ENCODE measurements at places on chromosomes 4 and X.

DNA sequence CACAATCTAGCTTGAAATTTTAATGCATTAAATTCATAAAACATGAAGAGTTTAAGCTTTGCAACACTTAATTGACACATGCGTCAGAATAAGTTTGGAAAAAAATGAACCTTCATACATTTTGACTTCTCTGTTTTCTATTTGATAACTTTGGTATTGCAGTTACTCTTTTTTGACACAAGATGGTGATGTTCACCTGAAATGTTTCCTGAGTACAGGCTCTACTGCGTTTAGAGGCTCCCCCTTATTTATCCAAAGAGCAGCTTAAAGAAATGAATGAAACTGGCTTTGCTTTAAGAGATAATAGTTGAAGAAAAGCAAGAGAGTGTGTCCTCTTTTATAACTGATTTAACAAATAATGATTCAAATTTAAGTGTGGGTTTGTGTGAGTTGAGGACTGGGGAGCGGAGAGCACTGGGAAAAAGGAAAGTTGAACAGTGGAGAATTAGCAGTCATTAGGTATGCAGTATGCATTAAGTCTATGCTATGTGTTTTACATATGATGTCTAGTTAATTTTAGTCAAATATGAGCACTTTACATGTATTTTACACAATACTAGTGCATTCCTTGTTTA lies 180.6 kb upstream of the NUDT6 start:
- DNase-seq, result no peak

DNA sequence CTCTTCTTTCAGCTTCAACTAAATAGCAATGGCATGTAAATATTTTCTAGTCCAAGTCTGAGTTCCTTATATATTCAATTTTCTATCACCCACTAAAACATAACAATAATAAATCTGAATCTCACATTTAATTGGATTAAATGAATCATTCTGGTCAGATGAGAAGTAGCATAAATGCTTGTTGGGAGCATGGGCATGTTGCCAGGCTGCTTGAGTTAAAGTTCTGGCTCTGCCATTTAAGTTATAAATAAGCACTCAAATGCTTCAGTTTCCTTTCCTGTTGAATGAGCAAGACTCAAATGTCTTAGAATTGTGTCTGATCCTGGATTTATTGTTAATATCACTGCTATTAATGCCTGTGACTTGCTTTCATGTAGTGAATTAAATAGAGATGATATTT lies 496.3 kb downstream of the STPG2 start:
- no peak for DNase-seq

GRCh38 chrX:119693040-119693995 lies at the start of gene SEPTIN6:
SEPTIN6 (minus strand) TSS chrX:119693168; CDS start chrX:119693105, 63 bp downstream.
- peak; percentile 77 for DNase-seq

DNA sequence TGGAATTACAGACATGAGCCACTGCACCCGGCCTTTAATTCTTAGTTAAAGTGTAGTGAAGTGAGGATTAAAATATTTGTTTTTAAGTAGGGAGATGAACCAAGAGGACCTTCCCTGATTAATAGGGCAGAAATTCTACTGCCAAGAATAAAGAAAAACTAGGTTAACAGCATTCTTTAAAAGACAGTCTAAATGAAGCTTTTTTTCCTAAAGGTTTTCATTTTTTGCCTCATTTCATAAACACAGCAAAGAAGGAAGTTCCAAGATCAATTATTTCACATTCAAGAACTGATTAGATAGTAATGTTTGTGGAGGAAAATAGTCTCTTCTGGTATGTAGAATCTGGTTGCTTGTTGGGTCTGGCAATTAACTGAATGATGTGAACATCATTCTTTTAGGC lies 112.1 kb upstream of the ARSJ start:
- DNase-seq, result no peak

DNA sequence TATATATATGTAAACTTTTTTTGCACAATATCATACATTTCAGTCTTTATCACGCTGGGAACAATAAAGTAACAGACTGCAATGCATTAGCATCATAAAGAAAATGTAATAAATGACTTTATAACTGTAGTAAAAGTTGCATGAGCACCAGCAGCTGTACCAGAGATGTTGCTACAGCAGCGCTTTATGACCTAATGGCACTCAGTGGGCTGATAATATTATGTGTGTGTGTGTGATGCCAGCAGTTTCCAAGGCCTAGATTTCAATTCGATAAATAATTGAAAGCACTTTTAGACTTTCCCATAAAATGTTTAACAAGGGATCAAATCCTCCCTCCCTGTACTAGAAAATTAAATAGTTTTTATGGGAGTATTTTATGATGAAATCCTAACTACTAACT lies 367.6 kb upstream of the AGA start:
- DNase-seq, result no peak

DNA sequence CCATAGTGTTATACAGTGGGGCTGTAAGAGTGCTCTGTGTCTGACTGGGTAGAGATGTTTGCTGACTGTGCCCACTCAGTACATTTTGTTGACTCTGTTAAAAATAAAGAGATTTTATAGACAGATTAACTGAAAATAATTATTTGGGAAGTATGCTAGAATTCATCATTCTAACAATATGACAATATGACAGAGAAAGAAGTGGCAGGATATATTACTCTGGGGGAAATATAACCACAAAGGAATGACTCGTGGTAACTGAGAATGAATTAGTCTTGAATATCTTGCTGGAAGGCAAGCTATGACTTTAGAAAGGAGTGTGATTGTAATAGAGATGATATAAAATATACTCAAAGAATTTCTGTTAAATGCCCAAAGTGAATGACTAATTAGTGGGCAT lies 46.8 kb downstream of the TMEM165 start:
- DNase-seq, result no peak

DNA sequence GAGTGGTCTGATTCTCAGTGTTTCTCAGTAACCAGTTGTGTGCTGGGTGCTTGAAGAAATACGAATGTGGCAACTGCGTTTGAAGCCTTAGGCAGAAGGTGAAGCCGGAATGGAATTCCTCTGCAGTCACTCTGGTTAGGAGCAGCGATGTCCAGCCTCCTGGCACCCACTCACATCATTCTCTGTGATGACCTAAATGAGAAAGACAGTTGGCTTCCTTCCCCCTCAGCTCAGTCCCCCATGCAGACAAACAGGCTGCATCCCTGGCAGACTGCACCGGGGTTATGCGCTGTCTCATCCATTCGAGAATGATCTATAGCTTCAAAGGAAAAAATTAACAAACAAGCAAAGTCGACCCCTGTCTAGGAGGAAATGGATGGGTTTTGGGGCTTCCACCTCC lies 170.1 kb upstream of the SCML1 start:
- DNase-seq, result no peak

DNA sequence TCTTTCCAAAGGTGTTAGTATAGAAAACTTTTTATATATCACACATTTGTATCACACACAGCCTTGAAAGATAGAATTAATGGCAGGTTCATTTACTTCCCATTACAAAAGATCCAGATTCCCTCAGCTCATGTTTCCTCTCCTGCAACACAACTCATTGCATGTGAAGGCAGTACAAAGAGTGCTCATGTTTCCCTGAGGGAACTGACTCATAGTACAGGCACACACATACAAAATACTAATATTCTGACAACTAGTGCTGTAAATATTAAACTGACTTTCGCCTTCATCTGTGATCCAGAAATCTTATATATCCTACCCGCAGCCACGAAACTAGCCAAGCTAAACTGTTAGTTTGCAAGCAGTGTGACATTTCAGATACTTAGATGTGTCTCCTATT lies 819.8 kb upstream of the PCDH7 start:
- no peak for DNase-seq

GRCh38 chr4:153758688-153759406 lies 977 bp downstream of the RNF175 start:
- no peak for DNase-seq

DNA sequence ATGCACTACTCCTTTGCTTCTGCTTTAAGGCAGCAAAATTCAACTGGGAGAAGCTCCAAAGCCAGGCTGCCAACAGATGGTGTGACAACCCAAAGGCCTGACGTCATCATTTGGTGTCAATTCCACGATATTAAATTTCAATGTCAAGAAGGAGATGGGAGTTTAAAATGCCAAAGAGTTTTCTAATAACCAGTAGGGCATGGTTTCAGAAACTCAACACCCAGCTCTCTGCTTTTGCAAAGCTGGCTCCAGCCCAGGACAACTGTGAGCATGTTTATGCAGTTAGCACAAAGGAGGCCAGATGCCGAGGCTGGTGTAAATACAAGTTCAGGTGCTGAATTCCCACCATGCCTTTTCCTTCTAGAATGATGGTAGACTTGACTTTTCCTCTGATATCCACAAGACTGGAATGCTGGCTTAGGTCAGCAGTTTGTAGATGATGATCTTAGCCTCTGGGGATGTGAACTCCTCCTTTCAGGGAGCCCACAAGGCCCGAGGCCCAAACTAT lies 67.3 kb downstream of the AFAP1 start:
- DNase-seq, result no peak

DNA sequence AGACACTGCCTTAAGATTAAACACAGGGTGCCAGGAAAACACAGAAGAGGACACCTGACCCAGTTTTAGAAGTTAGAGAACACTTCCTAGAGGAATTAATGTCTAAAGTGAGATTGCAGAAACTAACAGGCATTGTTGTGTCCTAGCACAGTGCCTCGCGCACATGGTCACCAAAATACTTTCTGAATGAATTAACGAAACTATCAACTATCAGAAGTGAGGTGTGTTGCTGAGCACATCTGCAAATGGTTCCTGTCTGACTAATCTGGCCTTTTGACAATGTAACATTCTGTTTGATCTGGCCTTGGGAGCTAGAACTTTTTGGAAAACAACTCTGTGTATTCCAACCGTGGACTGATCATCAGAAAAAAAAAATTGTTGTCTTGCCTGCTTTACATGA lies 556.8 kb upstream of the LCORL start:
- DNase-seq, result no peak

DNA sequence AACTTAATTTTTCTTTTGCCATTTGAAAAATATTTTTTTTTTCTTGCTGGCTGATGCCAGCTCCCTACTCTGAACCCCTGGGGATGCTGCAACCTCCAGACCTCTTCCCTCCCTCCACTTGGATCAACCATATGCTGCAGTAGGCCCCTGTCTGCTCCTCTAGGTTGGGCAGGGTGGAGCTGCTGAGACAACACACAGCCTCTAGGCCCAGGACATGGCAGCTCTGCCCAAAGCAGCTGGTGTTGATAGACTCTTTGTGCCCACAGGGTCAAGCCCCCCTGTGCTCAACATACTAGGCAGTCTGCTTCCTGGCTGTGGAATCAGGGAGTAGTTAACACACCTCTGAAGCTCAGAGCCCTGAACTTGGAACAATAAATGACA lies 19.9 kb upstream of the CLNK start:
- DNase-seq, result no peak

- DNase-seq, result no peak
Observed at GRCh38 chrX:39242187-39242586, 440.9 kb downstream of the MID1IP1 start.

DNA sequence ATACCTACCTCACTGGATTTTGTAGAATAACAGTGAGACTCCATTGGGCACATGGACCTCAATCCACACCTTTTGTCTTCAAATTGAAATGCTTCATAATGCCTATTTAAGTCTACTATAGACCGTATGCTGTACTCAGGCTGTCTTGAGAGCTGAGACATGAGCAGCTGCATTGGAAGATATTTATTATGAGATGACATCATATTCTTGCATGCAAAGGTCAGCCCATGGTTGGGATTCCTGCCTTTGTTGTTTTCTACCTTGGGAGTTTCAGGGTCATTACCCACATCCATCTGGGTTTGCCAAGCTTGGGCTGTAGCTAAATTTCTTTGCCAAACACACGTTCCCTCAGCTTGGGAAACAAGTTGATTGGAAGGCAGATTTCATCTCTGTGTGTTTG lies 33.2 kb upstream of the MAMLD1 start:
- no peak for DNase-seq

DNA sequence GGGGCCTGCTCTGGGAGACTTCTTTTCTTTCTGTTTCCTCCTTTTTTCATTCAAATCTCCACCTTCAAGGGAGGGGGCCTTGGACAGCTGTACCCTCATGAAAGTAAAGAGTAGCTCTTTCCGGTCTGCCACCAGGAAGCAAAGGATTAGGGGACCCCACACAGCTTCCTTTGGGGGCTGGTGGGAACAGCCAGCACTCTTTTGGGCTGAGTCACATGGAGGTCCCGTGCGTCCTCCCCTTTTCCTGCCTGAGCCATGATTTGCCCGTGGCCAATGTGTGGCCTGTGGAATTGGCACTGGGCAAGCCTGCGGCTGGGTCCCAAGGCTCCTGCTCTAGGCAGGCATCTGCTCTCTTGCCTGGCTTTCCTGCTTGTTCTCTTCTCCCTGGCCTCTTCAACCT lies 65.5 kb downstream of the FHDC1 start:
- DNase-seq, result no peak

GRCh38 chrX:55102754-55103153 lies 13.9 kb downstream of the PAGE2 start:
- DNase-seq, result no peak

Data from ascending aorta (tissue), 2 donors.